WTC11 (cell line): ENCODE measurements at places on chromosomes 5 and 9.

- no peak for DNase-seq
Measured at GRCh38 chr9:88786291-88787079, 204.8 kb upstream of the S1PR3 start.

- no peak for DNase-seq
Measured at GRCh38 chr5:161256957-161257356, 289.6 kb downstream of the GABRB2 start.

DNA sequence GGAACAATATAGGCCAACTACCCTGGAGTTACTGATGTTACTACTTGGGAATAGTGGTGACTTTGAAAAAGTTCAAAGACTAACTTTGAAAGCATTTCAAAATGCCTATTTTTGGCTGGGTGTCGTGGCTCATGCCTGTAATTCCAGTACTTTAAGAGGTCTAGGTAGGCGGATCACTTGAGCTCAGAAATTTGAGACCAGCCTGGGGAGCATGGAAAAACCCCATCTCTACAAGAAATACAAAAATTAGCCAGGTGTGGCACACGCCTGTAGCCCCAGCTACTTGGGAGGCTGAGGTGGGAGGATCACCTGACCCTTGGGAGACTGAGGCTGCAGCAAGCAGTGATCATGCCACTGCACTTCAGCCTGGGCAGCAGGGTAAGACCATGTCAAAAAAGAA is 105.3 kb downstream of the ARRDC3 start:
- DNase-seq: no peak

DNA sequence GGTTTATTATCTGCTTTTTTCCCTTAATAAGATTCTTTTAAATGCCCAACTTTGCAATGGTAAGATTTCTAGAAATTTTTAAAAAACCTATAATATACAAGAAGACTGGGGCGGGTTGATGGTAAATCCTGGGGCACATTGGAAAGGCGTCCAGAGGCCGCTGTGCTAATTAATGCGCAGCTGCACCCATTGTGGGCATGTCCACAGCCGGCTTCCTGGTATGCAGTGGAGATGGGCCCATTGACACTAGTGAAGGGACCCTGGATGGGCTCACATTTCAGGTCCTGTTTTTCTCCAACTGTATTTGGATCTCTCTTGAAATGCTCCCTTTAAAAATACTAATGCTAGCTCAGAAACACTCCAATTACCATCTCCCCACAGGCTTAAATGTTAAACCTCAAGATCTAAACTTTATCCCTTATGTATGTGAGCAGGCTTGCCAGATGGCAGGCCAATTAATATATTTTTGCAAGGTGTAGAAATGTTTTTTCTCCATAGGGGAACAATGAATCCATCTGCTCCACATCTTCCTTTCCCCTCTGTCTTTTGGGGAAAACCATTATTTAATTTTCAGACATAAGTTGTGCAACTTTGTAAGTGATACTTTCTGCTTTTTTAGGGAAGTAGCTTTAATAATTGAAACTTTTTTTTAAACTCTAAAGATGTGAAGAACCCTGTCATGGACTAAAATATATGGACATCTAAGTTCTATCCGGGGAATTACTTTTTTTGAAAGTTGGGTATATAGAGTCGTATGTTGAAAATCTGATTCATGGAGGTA is 177.3 kb downstream of the CD180 start:
- DNase-seq: no peak

- no peak for DNase-seq
Measured at GRCh38 chr5:11851416-11851815, 52.8 kb downstream of the CTNND2 start.

GRCh38 chr5:64509828-64510227 is 4.0 kb downstream of the RGS7BP start:
- DNase-seq: no peak

DNA sequence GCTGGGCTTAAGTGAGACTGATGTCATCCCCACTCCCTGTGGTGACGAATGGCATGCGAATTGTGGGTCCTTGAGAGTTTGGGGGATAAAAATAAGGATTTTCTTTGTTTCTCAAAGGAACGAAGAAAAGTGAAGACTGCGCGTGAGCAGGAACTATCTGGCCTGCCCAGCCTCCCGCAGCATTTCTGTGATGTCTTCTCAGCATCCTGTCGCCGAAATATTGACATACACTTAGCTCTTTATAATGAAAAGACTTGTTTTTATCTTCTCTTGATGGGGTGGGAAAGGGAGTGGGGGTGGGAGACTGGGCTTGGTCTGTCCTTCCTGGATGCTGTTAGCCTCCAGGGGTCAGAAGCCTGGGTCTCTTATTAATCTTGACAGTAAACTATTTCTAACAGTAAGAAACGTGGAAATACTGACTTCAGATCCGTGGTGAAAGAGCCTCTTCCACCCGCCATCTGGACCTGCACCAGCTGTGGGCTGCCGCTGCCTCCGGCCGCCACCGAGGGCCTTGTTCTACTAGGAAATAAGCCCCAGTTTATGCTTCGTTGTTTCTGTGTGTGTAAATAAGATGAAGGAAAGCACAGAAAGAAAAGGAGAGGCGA is 239.6 kb downstream of the FANCC start:
- no peak for DNase-seq

DNA sequence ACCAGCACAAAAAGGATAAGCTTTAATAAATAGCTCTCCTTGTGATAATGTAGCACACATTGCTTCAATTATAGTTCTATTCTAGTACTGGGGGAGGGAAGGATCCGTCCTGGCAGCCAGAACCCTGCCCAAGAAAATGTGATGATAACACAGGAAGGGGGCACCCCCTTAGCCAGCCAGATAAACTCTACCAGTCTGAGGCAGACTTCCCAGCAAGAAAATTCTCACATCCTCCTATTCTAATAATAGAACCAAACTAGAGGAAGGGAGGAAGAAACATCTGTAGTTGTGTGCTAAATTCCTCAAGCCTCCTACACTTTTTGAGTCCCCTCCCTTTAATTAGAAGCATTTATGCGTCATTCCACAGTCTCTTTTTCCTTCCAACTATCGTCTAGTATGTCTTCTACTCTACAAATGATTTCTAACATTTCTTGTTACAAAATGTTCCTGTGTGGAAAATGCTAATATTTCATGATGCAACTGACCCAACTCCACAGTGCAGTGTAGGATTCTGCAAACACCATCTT is 261.0 kb downstream of the SEMA5A start:
- no peak for DNase-seq

- no peak for DNase-seq
Measured at GRCh38 chr5:112967520-112968083, 9.0 kb upstream of the DCP2 start.

DNA sequence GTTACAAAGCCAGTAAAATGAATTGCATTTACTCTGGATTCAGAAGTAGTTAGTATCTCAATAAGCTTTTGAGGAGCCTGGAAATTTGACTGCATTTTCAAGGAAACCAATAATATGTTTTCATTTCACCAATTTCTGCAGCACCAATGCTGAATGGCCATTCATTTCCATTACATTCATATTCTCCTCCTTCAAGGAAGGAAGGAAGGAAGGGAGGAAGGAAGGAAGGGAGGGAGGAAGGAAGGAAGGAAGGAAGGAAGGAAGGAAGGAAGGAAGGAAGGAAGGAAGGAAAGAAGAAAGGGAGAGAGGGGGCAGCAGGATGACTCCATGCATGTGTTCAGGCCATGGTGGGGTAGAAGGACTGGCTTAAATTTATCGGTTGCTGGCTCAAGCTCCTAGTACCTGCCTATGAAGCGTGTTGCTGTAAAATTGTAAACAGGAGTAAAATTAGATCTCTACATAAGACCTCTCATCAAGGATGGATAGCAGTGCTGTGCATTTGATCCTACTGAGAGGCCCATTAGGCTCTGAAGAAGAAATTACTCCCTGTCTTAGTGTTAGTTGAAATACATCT is 498.8 kb upstream of the TNC start:
- DNase-seq: no peak

DNA sequence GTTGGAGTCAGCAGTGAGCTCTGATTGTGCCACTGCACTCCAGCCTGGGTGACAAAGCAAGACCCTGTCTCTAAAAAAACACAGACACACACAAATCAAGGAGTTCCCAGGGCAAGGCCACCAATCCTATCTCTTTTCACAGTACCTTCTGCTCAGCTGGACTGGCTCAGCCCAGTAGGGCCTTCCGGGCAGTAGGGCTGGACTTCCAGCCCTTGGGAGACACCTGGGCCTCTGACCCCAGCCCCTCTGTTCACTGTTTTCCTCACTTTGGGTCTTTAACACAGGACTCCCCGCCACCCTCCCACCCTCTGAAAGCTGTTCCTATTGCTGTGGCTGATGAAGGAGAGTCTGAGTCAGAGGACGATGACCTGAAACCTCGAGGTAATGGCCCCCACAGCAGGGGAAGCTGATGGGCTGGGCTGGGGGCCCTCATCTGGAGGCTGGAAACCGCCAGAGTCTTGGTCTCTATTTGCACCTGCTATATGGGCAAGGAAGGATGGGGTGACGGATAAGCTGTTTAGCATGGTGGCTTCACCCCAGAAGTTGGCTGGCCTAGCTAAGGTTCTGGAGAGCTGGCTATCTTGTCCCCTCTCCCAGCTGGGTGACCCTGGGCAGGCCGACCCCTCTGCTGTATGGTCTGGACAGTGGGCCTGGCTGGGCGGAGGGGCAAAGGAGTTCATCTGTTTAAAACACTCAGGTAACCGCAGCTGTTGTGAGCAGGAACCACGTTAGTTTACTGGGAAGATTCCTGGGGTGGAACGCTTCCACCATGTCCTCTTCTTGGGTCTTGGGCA is 25.6 kb downstream of the USP20 start:
- no peak for DNase-seq

DNA sequence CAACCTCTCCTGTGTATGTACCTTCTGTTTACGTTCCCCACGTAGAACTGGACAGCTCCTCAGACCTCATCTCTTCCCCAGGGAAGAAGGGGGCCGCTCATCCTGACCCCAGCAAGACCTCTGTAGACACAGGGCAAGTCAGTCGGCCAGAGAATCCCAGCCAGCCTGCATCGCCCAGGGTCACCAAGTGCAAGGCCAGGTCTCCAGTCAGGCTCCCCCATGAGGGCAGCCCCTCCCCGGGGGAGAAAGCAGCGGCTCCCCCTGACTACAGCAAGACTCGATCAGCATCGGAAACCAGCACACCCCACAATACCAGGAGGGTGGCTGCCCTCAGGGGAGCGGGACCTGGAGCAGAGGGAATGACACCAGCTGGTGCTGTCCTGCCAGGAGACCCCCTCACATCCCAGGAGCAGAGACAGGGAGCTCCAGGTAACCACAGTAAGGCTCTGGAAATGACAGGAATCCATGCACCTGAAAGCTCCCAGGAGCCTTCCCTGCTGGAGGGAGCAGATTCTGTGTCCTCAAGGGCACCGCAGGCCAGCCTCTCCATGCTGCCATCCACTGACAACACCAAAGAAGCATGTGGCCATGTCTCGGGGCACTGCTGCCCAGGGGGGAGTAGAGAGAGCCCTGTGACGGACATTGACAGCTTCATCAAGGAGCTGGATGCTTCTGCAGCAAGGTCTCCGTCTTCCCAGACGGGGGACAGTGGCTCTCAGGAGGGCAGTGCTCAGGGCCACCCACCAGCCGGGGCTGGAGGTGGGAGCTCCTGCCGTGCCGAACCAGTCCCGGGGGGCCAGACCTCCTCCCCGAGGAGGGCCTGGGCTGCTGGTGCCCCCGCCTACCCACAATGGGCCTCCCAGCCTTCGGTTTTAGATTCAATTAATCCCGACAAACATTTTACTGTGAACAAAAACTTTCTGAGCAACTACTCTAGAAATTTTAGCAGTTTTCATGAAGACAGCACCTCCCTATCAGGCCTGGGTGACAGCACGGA is 86.7 kb downstream of the GOLPH3 start:
- no peak for DNase-seq

- DNase-seq: no peak
Measured at GRCh38 chr9:132804576-132805295, 73.3 kb downstream of the AK8 start.

GRCh38 chr9:100294341-100294740 is 58.4 kb downstream of the TEX10 start:
- DNase-seq: no peak

DNA sequence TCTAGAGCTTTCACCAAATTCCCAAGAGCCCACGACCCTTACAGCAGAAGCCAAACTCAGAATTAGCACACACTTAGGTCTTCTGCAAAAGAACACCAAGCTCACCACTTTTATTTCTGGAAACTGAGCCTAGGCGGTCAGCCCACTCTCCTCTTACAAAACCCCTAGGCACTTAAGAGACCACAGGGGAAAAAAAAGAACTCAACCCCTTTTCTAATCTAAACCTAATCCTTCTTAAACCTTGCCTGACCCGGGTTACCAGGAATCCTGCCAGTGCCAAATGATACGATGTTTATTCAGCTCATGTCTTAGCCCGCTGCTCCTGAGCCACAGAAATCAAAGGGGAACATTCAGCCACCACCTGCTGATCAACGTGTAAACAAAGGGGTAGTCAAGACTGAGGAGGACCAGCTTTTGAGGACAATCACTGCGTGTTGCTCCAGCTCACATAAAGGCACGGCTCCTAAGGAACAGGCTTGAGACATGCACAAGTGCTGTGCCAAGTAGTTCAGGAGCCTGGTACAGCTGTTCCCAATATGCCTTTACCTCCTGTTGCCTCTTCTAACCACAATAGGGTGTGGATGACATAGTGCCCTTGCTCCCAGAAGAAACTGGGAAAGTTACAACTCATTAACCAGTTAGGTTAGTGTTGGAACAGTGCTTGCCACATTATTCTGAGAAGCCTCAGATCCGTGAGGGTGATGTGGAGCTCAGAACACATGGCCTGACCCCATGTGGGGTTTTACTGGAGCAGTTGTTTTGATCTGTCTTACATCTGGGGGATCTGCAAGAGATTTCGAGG is 49.3 kb downstream of the ZFAND5 start:
- peak; percentile 16 for DNase-seq

DNA sequence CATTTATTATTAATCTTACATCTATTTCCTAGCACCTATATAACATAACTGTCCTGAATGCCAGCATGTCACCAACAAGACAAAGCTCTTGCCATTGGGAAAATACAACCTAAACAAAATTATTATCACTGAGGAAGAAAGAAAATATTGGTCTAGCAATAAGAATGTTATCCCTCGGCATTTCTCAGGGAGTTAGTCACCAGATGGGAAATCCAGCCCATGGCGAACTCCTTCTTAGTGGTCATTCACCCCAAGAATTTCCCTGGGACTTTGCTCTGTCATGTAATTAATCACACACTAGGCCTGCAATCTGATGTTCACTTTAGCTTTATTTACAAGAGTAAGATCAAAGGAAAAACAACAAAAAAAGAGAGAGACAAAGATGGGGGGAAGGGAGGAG is 56.1 kb upstream of the TAS2R1 start:
- no peak for DNase-seq

DNA sequence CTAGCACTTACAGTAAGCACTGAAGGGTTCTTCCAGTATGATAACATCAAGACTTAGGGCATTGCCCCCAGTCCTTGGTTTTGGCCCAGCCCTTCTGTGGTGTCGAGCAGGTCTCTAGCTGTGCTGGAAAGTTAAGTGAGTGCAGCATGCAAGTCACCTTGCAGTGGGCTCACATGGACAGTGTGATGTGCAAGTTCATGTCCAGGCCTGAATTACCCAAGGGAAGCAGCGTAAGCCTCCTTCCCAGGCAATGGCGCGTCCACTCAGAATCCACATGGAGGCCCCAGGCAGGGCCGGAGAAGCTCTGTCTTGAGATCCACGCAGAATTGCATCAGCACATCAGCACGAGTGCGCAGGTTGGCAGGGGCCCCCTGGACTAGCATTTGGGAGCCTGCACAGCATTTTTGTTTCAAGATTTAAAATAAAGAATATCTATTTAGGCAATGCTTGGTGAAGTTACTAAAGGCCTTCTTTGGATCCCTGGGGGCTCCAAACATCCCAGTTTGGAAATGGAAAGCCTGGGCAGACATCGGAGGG is 108.4 kb upstream of the ALDH1B1 start:
- no peak for DNase-seq
